A549 treated with Mapracorat at 1 μM for 4 hours (cell line): ENCODE measurements at places on chromosomes 1 and 21. TPM values are rescaled to one million over a fixed set of nuclear protein-coding genes. Genes with fewer than 3 reads are reported as not detected.

ERG gene
- total RNA-seq, result 0.06 TPM in 1 of 5 replicates, not detected in the others

SH2D5 gene
- 11.9 to 19.3 TPM (median 16.4 TPM) in 5 replicates for total RNA-seq

C1orf56 gene
- total RNA-seq, result 5.7 to 8.6 TPM (median 6.6 TPM) in 5 replicates

VWA5B1 gene
- not detected in 5 replicates for total RNA-seq
